ENCODE measurements at places on chromosomes 6 and 20. TPM values are rescaled to one million over a fixed set of nuclear protein-coding genes. Genes with fewer than 3 reads are reported as not detected.

Gene CALHM4
- not detected for total RNA-seq

Gene CALHM5
- 1.6 TPM for total RNA-seq

Gene LINC00237
- not detected for total RNA-seq

DNA sequence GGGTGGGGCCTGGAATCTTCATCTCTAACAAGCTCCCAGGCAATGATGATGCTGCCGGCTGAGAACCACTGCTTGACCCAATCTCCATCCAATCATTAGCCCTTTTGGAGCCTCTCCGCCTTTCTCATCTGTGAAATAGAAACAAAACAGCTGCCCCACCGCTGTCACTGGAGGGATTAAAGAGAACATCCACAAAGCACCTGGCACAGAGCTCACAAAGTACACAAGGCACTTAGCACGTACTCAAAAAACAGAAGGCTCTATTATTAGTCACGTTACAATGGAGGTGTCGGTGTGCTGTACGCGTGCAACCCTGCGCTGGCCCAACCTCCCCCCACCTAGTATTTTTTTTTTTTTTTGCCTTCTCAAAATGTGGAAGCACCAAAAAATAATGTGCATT is 213.5 kb upstream of the ARID1B start:
- H3K4me1 ChIP-seq: peaks cover 15% of the 10 kb centered on the region
- H3K27me3 ChIP-seq: no peaks in the 10 kb centered on the region
- H3K27ac ChIP-seq: no peak overlapping the region
- H3K4me3 ChIP-seq: no peak overlapping the region

DNA sequence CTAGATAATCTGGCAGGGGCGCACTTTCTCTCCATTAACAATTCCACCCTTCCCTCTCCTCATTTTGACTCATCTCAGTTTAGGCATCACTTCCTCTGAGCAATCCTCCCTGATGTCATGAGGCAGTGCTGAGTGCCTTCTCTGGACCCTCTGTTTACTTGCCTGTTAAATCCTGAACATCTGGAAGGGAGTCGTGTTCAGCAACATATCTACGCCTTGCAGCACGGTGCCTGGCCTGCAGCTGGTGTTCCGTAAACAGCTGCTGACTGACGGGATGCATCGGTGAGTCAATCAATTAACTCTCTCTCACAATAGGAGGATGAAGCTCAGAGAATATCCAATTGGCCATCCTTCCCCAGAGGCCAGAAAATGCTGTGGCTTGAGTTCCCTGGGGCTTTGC is 613.5 kb downstream of the PTPRT start:
- H3K27ac ChIP-seq: no peak overlapping the region
- H3K36me3 ChIP-seq: no peaks in the 10 kb centered on the region
- H3K27me3 ChIP-seq: no peaks in the 10 kb centered on the region
- no peaks in the 10 kb centered on the region for H3K4me1 ChIP-seq

DNA sequence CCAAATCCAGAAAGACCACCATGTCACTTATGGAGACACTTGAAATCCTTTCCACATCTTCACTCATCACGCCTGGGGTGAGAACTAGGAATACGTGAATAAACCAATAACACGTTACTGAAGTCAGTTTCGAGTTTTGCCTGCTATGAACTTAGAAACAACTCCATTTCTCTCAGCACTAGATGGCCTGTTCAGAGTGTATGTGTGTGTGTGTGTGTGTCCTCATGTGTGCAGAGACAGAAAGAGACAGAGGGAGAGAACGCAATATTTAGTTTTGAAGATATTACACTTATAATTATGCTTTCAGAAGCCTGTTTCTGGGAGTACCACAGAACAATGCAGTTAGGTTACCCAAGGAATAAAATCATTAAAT is 81.2 kb upstream of the CCN6 start:
- H3K4me3 ChIP-seq: no peak overlapping the region
- H3K27me3 ChIP-seq: no peaks in the 10 kb centered on the region
- H3K27ac ChIP-seq: peak overlapping the region; percentile 24
- H3K36me3 ChIP-seq: no peaks in the 10 kb centered on the region
- DNase-seq: no peak

DNA sequence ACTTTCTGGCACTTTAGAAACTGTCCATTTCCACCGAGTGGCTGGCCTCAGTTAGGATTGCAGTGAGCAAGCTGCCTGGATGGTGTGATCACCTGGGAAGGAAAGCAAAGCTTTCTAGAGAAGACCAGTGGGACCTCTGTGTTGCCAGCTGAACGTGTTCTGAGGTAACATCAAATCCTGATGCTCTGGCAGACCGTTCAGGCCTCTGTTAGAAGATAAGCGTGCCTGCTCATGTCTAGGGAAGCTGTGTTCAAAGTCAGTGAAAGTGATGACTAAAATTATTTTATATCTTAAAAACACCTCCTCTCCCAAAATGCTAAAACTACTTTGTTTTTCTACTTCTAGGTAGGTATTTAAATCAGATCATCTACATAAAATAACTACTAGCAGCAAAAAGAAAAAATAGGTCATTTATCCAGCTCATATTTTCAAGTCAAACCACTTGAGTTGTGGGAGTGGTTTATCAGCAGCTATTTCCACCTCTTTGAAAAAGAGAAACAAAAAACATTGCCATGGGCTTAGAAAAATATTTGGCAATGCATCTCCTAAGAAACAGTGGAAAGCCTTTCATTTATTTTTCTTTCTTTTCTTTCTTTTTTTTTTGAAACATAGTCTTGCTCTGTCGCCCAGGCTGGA is 54.8 kb downstream of the CEP43 start:
- H3K27ac ChIP-seq: no peak overlapping the region
- no peaks in the 10 kb centered on the region for H3K4me1 ChIP-seq
